Camera-type eye (tissue), 1 donor: ENCODE measurements at places on chromosomes 7 and 10. TPM values are rescaled to one million over a fixed set of nuclear protein-coding genes. Genes with fewer than 3 reads are reported as not detected.

Gene BCAP29
- total RNA-seq, result 112 TPM

Gene CHAT
- 1.8 TPM for total RNA-seq

Gene TFEC
- total RNA-seq, result 4.5 TPM

Gene NODAL
- total RNA-seq, result 1.3 TPM

Gene AZGP1
- total RNA-seq, result 15.0 TPM

Gene RASSF4
- 48.5 TPM for total RNA-seq

Gene PON1
- total RNA-seq, result not detected

Gene MSMB
- total RNA-seq, result not detected

Gene SLC26A4
- 0.60 TPM for total RNA-seq

Gene CLCN1
- total RNA-seq, result 0.22 TPM

Gene RALA
- total RNA-seq, result 37.4 TPM

Gene OR6B1
- not detected for total RNA-seq

Gene TRPV5
- total RNA-seq, result 0.16 TPM

Gene PKD2L1
- total RNA-seq, result 0.16 TPM

Gene UTF1
- total RNA-seq, result not detected

Gene STEAP1
- 10.2 TPM for total RNA-seq

Gene CRYGN
- total RNA-seq, result not detected

Gene FAM221A
- 21.3 TPM for total RNA-seq

Gene DGKB
- total RNA-seq, result 22.7 TPM

Gene CFTR
- 2.5 TPM for total RNA-seq

Gene IPMK
- total RNA-seq, result 24.2 TPM

Gene TSPAN15
- total RNA-seq, result 28.1 TPM

Gene GJD4
- total RNA-seq, result not detected

Gene PDK4
- 8.9 TPM for total RNA-seq

Gene ACTR3C
- total RNA-seq, result 5.3 TPM
